ENCODE measurements at places on chromosomes 2 and 18.

DNA sequence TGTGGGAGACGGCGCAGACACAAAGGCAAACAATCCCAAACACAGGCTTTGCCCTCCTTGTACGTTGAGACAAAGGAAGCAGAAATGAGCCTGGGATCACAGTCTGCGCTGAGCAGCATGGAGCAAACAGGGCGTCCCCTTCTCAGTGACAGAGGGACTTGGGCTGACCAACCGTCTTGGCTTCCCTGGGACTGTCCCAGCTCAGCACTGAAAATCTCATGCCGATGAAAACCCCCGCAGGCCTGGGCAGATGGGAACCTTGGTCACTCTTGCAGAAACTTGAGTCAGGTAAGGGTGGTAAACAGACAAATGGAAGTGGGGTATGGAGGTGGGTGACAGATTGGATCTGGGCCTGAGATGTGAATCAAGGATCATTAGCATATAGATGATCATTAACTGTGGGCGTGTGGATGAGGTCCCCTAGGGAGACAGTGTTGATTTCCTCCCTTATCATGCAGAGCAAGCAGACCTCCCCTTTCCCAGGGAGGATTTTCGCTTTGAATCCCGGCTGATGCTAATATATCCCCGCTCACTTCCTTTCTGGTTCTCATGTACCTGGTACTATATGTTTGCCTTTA lies 19.1 kb upstream of the SH3BP4 start:
- DNase-seq = no peak

DNA sequence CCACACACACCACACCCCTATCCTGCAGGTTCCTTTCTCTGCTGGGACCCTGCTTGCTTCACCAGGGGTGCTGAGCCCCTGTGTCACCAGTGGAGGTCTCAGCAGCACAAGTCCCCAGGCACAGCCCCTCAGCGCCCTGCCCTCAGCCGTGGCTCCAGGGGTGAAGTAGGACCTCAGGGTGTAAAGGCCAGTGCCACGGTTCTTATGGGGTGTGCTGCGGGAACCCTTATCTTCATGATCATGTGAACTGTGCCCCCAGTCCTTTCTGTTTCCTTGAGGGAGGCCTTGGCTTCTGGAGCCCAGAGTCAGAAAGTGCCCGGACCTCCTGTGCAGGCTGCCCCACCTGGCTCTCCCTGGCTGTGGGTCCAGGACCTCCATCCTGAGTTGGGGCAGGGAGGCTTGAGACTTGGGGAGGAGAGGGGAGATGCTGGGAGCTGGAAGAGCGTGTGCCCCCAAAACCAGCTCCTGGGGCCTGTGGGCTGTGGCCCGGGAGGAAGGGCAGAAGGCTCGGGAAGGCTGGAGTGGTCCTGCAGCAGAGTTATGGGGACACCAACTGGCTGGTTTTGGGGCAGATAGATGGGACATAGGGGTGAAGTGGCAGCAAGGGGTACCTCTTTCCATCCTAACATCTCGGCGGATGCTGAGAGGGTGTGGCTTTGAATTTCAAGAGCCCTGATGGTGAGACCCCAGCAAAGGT lies 20.2 kb upstream of the KLF11 start:
- DNase-seq = no peak

DNA sequence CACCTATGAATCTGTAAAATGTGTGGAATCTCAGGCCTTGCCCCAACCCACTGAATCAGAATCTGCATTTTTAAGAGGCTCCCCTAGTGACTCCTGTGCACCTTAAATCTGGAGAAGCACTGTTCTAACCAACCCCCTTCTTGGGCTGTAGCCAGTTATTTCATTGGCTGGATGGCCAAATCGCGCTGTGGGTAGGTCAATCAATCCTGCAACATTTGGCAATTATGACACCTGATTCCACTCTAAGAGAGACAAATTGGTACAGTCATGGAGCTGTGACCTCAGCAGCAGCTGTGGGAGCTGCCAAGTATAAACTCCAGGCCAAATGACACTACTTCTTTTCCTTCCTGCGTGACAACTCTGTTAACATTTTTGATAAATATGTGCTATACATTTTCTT lies 208.7 kb downstream of the CLIP4 start:
- DNase-seq = no peak

DNA sequence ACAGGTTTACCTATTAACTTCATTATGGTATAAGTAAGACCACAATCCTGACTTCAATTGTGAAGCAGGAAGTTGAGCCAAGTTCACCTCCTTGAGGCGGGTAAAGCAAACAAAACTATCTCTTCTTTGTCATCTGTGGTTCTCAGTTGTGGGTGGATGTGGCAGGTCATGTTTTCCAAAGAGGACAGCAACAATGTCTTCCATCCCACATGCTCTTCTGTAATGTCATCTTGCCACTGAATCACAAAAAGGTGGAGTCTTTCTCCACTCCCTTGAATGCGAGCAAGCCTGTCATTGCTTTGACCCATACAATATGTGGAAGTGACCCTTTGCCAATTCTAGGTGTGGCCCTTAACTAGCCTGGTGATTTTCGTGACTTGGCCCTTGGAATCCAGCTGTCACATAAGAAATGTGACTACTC lies 98.7 kb downstream of the GRB14 start:
- no peak for DNase-seq

- no peak for DNase-seq
These were observed 27.0 kb upstream of the DSG3 start for GRCh38 chr18:31420524-31420923.

- no peak for DNase-seq
These were observed 145.8 kb upstream of the ACAA2 start for GRCh38 chr18:49959176-49959575.

GRCh38 chr2:75545387-75545786 lies 15.4 kb downstream of the EVA1A start:
- no peak for DNase-seq

Measured in stimulated activated naive CD4-positive, alpha-beta T cell treated with Interleukin-2 at 50 U/mL for 16 hours (primary cell).